Myometrial cell (primary cell): ENCODE measurements at places on chromosomes 16 and 17. TPM values are rescaled to one million over a fixed set of nuclear protein-coding genes. Genes with fewer than 3 reads are reported as not detected.

DPEP2 gene
- not detected in 2 replicates for total RNA-seq

ENKD1 gene
- total RNA-seq: 15.4 and 22.5 TPM in 2 replicates

LRRC46 gene
- under 0.01 and 0.35 TPM in 2 replicates for total RNA-seq

TBC1D3I gene
- not detected in 2 replicates for total RNA-seq

TPSD1 gene
- not detected in 2 replicates for total RNA-seq

FCSK gene
- total RNA-seq: 10.1 and 25.9 TPM in 2 replicates

DNASE1 gene
- total RNA-seq: 3.5 and 7.2 TPM in 2 replicates

ABI3 gene
- total RNA-seq: not detected in 2 replicates

ZG16B gene
- total RNA-seq: not detected in 2 replicates

CHAD gene
- not detected in 2 replicates for total RNA-seq

PMP22 gene
- total RNA-seq: 29.1 and 32.3 TPM in 2 replicates

ALDH3A1 gene
- not detected in 2 replicates for total RNA-seq

CD68 gene
- 47.6 and 49.6 TPM in 2 replicates for total RNA-seq

SCARF1 gene
- 0.89 and 1.4 TPM in 2 replicates for total RNA-seq

CRYM gene
- total RNA-seq: not detected in 2 replicates
